Activated CD4-positive, alpha-beta T cell treated with anti-CD3 and anti-CD28 coated beads, Interleukin-2, amount 50 U/mL, for 4 hours (primary cell): ENCODE measurements at places on chromosomes 7 and 10.
A peak's percentile ranks its signal among the peaks of the same experiment; 100 is the strongest.

GRCh38 chr7:154862153-154862791, 140.7 kb downstream of the PAXIP1 start:
- DNase-seq: no peak

GRCh38 chr7:134721171-134721570, 58.3 kb upstream of the CALD1 start:
- no peak for DNase-seq

DNA sequence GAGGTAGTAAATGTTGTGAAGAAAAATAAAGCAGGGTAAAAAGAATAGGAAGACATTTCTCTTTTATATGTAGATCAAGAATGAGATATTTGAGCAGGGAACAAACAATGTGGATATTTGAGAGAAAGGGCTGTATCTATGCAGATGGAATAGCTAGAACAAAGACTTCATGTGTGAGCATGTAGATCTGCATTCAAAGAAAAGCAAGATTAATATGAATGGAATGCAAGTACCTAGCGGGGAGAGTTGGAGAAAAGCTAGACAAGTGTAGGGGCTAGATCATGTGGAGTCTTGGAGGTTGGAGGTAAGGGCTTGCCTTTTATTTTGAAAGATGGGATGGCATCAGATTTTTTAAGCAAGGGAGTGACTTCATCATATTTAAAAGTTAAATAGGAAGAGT, 27.1 kb downstream of the SHOC2 start:
- no peak for DNase-seq

DNA sequence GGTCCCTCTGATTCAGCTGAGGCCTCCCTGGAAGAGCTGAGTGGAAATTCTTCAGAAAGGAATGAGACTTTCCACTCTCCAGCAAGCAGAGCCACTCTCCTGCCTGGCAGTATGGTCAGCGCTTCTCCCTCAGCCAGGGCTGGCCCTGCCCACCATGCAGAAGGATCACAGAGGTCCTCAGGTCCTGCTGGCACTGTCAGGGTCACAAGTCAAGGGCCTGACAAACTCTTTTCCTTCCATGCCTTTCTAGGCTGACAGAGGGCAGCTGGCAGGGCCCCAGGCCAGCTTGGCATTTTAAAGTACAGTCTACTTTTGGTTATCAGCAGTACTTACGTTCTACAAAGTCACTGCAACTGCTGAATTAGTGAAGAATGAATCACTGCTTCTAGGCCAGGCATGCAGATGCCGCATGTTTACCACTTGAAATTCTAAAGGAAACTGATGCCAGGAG, 119.3 kb upstream of the FRMD4A start:
- DNase-seq: no peak

- no peak for DNase-seq
Measured at GRCh38 chr7:157009778-157010587, 480 bp downstream of the MNX1 start.

DNA sequence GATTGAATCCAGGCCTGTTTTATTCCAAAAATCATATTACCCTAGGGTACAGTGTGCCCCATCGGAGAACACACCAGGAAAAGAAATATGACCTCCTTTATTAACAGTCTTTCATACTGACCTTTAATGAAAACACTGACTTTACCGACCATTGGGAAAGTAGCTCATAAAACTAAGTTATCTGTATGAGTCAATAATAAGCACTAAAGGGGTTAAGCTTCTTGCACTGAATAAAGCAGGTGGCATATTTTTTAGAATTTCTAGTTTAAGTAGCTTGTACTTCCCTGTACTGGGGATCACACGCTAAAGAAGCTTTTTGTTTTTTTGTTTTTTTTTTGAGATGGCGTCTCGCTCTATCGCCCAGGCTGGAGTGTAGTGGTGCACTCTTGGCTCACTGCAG, 199.8 kb downstream of the FAM107B start:
- no peak for DNase-seq

DNA sequence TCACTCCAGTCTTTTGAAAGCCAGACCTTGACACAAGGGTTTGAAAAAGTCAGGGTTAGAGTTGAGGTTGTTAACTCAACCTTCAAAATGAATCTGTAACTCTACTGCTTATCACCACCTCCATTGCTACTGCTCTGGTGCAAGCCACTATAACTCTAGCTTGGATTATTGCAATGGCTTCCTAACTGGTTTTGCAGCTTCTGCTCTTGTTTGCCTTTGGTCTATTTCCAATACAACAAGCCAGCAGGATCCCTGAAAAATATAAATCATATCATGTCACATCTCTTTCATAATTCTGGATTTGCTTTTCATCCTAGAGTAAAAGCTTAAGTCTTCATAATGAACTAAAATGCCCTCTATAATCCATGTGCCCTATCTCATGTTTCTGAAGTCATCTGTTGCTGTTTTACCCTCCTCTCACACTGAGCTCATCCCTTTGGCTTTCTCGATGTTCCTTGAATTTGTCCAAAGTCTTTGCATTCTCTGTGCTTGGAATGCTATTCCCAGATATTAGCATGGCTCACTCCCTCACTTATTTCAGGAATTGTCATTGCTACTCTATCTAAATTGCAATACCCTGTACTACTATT, 10.9 kb downstream of the TAS2R60 start:
- no peak for DNase-seq

- DNase-seq: no peak
Measured at GRCh38 chr10:13016426-13016825, 14.9 kb upstream of the CCDC3 start.

- DNase-seq: no peak
Measured at GRCh38 chr10:18980089-18980629, 68.4 kb upstream of the MALRD1 start.

DNA sequence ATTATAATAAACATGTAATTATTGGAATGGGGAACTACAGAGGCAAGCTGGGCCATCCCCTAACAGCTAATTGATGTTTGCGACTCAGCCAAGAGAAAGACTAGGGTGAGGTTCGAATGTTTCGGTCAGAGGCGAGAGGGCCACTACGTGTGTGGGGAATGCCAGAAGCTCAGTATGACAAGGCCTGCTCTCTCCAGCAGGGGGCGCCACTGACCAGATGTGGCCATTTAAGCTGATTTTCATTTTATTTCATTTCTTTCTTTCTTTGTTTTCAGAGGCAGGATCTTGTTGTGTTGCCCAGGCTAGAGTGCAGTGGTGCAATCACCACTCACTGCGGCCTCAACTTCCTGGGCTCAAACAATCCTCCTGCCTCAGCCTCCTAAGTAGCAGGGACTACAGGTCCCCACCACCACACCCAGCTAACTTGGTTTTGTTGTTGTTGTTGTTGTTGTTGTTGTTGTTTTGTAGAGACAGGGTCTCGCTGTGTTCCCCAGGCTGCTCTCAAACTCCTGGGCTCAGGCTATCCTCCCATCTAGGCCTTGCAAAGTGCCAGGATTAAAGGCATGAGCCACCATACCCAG, 38.1 kb downstream of the TMEM130 start:
- DNase-seq: peak; percentile 4

DNA sequence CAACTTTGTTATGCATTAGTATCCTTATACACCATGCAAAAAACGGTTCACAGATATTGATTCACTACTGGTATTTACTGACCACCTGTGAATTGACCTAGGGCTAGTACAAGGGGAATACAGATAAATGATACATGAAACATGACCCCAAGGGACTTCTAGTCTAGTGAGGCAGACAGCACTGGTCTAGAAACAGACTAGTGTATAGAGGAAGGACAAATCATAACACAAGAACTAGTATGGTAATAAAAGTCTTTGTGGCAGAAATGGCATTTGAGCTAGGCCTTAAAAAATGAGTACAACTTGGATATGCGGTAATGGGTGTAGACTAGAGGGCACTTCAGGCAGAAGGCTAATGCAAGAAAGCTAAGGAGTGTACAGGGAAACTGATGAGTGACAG, 86.6 kb downstream of the SLC25A13 start:
- no peak for DNase-seq

DNA sequence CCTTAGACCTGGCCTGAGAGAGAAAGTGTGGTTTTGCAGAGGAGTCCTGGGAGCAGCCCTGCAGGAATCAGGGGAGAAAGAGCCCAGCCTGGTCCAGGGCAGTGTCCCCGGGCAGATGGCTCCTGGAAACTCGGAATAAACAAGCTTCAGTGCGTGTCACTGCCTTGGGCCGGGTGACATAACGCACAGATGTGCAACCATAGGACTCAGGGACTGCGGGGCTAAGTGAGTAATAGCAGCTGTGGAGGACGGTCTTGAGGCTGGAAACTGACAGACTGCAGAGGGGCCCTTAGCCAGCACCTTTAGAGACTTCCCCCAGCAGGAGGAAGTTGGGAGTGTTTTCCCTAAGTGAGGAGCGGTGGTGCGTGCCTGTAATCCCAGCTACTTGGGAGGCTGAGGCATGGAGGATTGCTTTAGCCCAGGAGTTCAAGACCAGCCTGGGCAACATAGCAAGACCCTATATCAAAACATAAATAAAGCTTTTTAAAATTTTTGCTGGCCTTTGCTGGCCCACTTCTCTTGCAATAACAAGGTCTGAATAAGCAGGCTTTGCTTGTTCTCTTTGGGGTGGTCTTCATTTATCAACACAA, 5.3 kb upstream of the CLIP2 start:
- DNase-seq: no peak

- DNase-seq: no peak
Measured at GRCh38 chr7:140345426-140345825, 52.9 kb downstream of the SLC37A3 start.

GRCh38 chr10:122054048-122055025, 65.4 kb downstream of the TACC2 start:
- no peak for DNase-seq

GRCh38 chr7:40866601-40867000, 731.8 kb downstream of the SUGCT start:
- no peak for DNase-seq

- no peak for DNase-seq
Measured at GRCh38 chr10:32987172-32987571, 29.1 kb upstream of the ITGB1 start.

- no peak for DNase-seq
Measured at GRCh38 chr10:112801004-112801403, 149.0 kb upstream of the TCF7L2 start.

DNA sequence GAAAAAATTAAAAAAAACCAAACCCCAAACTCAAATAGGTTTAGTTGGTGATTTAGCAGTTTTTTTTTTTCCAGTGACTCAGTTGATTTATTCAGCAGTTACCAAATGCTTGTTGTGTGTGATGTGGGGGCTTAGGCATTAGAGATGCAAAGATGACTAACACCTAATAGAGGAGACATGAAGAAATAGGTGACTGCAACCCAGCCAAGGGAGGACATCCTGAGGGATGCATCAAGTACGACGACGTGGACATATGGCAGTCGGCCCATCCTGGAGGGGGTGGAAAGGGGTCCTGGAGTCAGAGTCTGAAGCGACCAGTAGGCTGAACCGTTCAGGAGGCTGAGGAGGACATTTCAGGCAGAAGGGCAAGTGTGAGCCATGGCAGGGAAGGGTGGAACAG, 35.5 kb downstream of the LRMDA start:
- DNase-seq: no peak

- DNase-seq: no peak
Measured at GRCh38 chr10:36606234-36606839, 519.1 kb upstream of the ANKRD30A start.

DNA sequence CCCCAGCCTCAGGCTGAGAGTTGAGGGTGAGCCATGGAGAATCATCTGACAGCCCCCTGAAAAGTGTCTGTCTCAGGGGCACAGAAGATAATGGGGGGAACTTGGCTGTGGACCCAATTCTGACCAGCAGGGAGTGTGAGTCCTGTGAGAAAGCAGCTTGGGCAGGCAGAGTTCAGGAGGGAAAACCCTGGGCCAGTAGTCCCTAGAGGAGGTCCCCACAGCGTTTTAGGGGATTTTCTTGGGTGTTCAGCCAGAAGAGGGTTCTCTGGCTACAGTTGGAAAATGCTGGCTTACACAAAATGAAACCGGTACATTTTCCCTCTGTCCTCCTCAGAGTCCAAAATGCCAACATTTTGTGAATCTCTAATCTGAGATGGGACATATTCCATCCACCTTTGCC, 35.8 kb upstream of the TRIM8 start:
- no peak for DNase-seq

- no peak for DNase-seq
Measured at GRCh38 chr10:17278607-17279240, 50.7 kb downstream of the VIM start.

DNA sequence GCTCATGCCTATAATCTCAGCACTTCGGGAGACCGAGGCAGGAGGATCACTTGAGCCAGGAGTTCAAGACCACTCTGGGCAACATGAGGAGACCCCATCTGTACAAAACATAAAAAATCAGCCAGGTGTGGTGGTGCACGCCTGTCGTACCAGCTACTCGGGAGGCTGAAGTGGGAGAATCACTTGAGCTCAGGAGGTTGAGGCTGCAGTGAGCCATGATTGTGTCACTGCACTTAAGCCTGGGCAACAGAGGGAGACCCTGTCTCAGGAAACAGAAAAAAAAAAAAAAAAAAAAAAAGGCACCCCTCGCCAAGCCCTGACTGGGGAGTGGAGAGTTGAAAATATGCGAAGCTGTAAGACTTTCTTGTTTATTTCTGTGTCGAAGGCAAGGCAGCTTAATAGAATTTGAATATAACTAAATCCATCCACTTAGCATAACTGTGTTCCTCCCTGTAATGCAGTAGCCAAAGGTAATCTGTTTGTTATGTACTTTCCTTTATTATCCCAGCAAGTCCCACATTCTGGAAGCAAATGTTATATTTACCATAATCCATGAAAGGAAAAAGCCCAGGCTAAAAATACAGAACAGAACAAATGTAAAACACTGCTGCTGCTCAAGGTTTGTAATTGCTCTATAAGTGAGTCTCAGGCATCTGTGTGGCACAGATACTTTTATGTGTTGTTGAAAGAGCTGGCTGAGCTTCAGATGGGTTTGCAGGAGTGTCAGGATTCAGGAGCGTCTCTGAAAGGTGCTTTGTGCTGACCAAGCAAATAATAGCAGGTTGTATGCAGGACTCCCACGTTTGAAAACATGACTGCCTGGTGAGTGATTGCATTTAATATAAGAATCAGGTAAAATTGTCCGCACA, 127.2 kb downstream of the CELF2 start:
- DNase-seq: no peak

DNA sequence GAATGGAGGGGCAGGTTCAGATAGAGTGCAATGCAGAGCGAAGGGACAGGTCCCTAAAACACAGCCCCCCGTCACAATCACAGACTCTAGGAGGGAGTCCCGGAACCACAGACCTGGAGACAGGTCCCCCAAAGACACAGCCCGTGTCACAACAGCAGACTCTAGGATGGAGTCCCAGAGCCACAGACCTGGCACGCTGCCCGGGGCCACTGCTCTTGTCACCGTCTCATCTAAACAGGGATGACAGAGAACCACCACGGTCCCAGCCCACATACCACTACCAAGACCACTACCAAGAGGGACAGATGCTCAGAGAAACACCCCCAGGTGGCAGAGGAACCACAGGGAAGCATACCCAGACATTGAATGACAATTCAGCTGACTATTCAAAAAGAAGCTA, 183.9 kb downstream of the TCERG1L start:
- no peak for DNase-seq

DNA sequence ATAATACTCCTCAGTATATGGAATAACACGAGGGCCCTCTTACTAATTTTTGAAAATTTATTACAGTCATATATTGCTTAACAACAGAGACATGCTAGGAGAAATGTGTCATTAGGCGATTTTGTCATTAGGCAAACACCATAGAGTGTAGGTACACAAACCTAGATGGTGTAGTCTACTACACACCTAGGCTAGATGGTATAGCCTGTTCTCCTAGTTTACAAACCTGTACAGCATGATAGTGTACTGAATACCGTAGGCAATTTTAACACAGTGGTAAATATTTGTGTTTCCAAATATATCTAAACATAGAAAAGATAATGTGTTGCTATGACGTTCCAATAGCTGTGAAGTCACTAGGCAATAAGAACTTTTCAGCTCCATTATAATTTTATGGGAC, 12.8 kb downstream of the OR2F1 start:
- DNase-seq: no peak

GRCh38 chr7:149869867-149870266, 3.9 kb upstream of the ATP6V0E2 start:
- DNase-seq: no peak
